ENCODE measurements at places on chromosomes 6 and 20.

DNA sequence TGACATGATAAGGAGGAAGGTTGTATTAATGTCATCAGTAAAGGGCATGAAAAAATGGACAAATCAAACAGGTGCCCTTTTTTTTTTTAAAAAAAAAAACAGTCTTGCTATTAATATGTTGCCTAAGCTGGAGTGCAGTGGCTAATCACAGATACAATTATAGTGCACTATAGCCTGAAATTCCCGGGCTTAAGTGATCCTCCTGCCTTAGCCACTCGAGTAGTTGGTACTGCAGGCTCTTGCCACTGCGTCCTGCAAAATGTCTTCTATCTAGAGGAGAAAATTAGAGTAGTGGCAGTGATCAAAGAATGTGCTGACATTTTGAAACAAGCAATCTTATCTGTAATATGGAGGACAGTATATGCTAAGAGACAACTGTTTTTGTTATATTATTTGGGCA lies 127.7 kb downstream of the ASCC3 start:
- no peak for DNase-seq

- DNase-seq, result no peak
Observed at GRCh38 chr6:142682985-142683384, 262.0 kb downstream of the HIVEP2 start.

DNA sequence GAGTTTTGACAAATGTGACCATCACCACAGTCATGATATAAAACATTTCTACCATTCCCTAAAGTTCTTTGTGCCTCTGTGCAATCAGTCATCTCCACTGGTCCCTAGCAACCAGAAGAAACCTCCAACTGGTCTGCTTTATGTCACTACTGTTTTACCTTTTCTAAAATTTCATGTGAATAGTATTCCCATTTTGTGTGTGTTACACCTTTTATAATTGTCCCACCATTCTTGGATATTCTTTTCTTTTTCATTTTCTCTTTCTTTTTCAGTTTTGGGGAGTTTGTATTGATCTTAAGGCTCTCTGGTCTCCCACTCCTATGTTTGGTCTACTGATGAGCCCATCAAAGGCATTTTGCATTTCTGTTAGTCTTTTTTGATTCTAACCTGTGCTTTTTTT lies 95.4 kb downstream of the NCOA3 start:
- DNase-seq, result no peak

DNA sequence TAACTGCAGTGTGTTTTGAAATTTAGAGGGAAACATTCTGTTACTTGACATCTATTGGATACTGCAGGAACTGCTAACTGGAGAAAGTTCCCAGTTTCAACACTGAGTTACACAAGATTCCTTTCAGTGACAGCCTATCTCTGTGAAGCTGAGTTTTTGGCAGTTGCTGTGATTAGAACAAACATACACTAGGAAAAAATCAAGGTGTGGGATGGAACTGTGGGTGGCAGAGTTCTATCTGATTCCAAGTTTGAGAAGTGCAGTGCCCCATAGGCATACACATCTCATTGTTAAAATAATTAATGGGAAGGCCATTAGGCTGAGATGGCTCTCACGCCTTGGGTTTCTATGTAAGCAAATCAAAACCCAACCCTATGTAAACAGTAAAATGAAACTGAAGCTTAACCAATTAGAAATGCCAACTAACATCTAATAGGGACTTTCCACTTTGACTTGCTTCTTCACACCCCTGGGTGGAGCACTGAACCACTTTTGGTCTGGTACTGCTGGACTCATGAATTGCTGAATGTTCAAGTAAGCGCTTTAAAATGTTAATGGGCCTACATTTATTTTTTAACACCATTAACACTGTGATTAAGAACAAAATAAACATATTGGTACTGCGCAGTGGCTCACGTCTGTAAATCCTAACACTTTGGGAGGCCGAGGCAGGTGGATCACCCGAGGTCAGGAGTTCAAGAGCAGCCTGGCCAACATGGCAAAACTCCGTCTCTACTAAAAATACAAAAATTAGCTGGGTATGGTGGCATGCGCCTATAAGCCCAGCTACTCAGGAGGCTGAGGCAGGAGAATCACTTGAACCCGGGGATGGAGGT lies 55.2 kb upstream of the TBC1D7 start:
- DNase-seq, result peak; percentile 61

DNA sequence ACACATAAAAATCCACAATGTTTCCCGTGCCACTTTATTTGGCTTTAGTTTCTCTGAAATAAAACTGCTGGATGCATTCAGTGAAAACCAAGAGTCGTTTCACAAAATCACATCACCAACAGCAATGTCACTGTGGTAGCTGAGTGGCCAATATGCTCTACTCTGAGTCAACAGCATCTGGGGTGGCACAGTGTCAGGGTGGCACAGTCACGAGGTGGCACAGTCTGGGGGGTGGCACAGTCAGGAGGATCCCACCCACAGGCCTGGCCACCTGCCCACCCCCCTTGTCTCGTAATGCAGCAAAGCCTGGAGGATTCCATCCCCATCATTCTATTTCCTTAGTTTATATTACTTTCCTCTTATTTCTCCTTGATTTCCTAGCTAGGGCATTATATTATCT lies 87.0 kb downstream of the ANKRD60 start:
- no peak for DNase-seq

DNA sequence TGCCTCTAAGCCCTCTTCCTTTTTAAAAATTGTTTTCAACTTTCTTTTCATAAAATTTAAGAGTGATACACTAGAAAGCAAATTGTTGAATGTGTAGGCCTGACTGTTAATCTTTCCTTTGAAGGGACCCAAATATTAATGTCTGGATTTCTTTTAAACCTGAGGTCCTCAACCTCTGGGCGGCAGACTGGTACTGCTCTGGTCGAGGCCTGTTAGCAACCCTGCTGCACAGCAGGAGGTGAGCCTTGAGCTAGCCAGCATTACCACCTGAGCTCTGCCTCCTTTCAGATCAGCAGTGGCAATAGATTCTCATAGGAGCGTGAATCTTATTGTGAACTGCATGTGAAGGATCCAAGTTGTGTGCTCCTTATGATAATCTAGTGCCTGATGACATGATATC lies 191.2 kb downstream of the MANEA start:
- DNase-seq, result no peak
